Hematopoietic multipotent progenitor cell (in vitro differentiated cells): ENCODE measurements at places on chromosomes 6 and 20. TPM values are rescaled to one million over a fixed set of nuclear protein-coding genes. Genes with fewer than 3 reads are reported as not detected.

Gene BPIFB4
- total RNA-seq: not detected

Gene GINS1
- 3.2 TPM for total RNA-seq

DNA sequence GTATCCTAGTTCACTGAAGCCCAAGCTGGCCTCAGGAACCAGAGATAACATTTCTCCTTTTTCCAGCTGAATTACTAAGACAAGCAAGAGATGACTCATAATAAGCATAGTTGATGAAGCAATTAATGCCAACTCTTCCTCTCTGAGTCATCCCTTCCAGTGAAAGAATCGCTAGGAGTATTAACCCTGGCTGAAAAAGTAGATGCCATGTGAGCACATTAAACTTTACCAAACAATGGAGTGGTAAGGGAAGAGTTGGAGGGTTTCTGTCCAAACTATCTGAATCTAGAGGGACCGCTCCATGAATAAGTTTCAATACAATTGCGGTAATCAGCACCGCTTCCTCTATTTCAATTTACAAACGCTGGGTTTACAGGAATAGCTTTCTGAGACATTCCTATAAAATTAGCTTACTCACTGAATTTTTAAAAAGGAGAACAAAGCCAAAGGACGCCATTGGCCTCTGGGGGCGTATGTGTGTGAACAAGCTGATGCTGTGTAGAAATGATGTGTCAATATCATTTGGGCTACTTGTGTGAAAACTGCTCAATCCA lies 48.3 kb downstream of the ATXN1 start:
- peak; percentile 82 for DNase-seq

- DNase-seq: no peak
These were observed 30.4 kb downstream of the PSMB1 start for GRCh38 chr6:170522565-170523183.

- no peak for DNase-seq
These were observed 7.6 kb upstream of the BTN2A2 start for GRCh38 chr6:26375270-26375669.

DNA sequence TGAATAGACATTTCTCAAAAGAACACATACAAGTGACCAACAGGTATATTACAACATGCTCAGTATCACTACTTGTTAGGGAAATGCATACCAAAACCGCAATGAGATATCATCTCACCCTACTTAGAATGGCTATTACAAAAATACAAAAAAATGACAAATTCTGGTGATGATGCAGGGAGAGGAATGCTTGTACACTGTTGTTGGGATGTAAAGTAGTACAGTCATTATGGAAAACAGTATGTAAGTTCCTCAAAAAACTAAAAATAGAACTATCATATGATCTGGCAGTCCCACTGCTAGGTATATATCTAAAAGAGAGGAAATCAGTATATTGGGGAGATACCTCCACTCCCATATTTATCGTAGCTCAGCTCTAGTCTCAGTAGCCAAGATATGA lies 10.9 kb upstream of the SLC17A5 start:
- DNase-seq: no peak
